ENCODE measurements at places on chromosomes 12 and 14. TPM values are rescaled to one million over a fixed set of nuclear protein-coding genes. Genes with fewer than 3 reads are reported as not detected.

The AQP6 gene
- total RNA-seq = not detected

The DBX2 gene
- total RNA-seq = not detected

The POTEG gene
- total RNA-seq = not detected

The TEX52 gene
- not detected for total RNA-seq

The OR4M1 gene
- not detected for total RNA-seq

The CISTR gene
- not detected for total RNA-seq

The MMP17 gene
- 18.5 TPM for total RNA-seq

The FAM186B gene
- total RNA-seq = not detected

The DYNLL1 gene
- 221 TPM for total RNA-seq

The ATL1 gene
- total RNA-seq = 11.8 TPM

The CHD8 gene
- 38.1 TPM for total RNA-seq

The CCDC196 gene
- total RNA-seq = not detected

The OR4K14 gene
- not detected for total RNA-seq

The KRT6A gene
- 1.4 TPM for total RNA-seq

The HRK gene
- 0.09 TPM for total RNA-seq

The OR6C75 gene
- not detected for total RNA-seq

The OR6C74 gene
- total RNA-seq = not detected

The LHX5 gene
- total RNA-seq = not detected

The IL22 gene
- not detected for total RNA-seq

The TAS2R30 gene
- total RNA-seq = 0.26 TPM

The NTN4 gene
- total RNA-seq = 14.4 TPM

The FAR2 gene
- total RNA-seq = 2.3 TPM

The MANSC4 gene
- total RNA-seq = not detected

The CHGA gene
- not detected for total RNA-seq

The TMEM179 gene
- not detected for total RNA-seq

The PIWIL1 gene
- not detected for total RNA-seq

The PPM1H gene
- 0.51 TPM for total RNA-seq

The SLC10A1 gene
- not detected for total RNA-seq

The TSPAN19 gene
- total RNA-seq = not detected

The EML1 gene
- 18.1 TPM for total RNA-seq

The TAS2R13 gene
- total RNA-seq = not detected

The LMNTD1 gene
- not detected for total RNA-seq

The SAV1 gene
- 11.9 TPM for total RNA-seq

The ARHGAP5 gene
- total RNA-seq = 59.8 TPM

The KRT72 gene
- total RNA-seq = not detected

The HSPB8 gene
- total RNA-seq = 22.6 TPM

The PRPF39 gene
- 24.8 TPM for total RNA-seq

The GLIPR1 gene
- 19.8 TPM for total RNA-seq

The SMCO2 gene
- not detected for total RNA-seq

The OR6C2 gene
- not detected for total RNA-seq

The NAV3 gene
- total RNA-seq = 38.4 TPM

The WNT1 gene
- total RNA-seq = not detected

The BIN2 gene
- total RNA-seq = not detected

The IFNG gene
- not detected for total RNA-seq

The DHRS2 gene
- total RNA-seq = 0.51 TPM

The TAS2R8 gene
- total RNA-seq = not detected

The LBHD2 gene
- 0.26 TPM for total RNA-seq
